HTR-8/SVneo (cell line): ENCODE measurements at places on chromosomes 4 and X.

DNA sequence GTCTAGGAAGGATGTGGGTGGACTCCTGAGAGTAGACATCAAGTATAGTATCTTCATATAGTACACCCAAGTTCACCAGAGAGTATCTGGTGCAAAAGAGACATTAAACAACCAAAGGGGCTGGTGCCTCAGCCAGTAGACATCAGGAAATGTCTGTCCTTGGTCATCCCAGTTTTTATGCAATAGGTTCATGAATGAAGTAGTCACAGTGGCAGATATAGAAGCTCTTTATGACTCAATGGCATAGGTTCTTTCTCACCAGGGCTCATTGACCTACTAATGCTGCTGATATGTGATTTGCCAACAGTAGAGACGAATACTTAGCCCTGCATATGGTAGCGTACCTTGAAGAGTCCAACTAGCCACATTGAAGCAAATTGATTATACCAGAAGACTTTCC is 45.0 kb upstream of the CCDC149 start:
- no peak for DNase-seq

- no peak for DNase-seq
Measured at GRCh38 chrX:124504111-124504983, 158.0 kb downstream of the SH2D1A start.

DNA sequence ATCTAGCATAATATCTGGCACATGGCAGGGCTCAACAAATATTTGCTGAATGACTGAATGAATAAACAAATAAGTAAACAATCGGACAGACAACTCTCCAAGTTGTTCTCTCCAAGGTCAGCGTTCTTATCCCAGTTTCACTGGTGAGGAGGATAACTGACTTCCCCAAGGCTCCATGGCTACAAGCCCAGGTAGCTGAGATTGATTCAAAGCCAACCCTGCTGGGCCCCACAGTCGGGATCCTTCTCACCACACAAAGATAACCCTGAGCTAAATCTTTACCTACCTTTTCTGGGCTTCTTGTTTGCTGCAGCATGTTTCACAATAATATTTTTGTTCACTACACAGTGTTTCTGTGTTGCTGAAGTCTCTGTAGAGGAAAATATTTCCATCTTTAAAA is 54.9 kb downstream of the USP46 start:
- DNase-seq, result no peak

DNA sequence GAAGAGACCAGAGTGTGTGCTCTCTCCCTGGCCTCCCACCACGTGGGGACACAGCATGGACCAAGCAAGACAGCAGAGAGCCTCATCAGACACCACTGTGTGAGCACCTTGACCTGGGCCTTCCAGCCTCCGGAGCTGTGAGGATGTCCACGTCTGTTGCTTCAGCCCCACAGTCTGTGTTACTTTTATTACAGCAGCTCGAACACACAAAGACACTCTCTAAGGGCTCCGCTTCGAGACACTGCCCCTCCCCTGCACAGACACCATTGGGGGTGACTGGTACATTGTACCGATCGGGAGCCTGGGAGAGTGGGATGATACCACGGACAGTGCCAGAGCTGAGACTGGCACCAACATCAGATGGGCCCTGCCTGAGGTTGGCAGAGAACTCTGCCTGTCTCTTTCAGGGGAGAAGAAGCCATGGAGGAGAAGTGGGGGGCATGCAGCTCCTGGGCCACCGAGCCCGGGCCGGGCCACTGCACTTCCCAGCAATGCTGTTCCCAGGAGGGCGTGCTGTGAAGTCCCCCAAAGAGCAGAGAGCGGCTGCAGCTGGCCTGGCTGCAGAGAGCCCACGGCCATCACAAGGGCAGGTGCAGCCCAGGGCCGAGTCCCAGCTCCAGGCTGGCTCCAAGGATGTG is 48.1 kb upstream of the HMX1 start:
- no peak for DNase-seq

GRCh38 chrX:23871905-23872546 is 35.7 kb downstream of the APOO start:
- DNase-seq, result no peak

DNA sequence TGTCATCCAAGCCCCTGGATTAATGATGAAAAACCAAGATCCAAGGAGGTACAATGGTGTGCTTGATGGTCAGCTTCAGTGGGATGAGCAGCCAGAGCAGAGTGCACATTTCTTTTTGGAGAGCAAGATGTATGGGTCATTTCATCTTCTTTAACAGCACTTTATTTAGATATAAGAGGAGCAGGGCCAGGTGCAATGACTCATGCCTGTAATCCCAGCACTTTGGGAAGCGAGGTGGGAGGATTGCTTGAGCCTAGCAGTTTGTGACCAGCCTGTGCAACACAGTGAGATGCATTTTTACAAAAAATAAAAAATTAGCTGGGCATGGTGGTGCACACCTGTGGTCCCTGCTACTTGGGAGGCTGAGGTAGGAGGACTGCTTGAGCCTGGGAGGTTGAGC is 45.3 kb upstream of the MAP3K15 start:
- DNase-seq, result no peak

DNA sequence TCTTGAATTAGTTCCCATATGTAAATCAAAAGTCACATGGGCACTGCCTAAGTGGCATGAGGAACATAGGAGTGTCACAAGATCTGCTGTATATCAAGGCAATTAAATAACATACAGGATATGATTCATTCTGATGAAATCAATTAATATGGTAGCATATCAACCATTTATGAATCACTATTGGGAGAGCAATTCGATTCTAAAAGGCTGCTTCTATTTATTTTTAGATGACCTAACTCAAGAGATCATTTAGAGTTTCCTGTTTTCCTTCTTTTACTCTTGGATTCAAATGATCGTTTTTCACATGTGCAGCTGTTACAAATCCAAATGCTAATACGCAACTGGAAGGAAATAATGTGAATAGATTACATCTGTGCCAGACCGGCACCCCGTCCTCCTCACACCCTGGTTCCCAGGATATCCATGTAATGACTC is 81.9 kb downstream of the HCCS start:
- no peak for DNase-seq

- no peak for DNase-seq
Measured at GRCh38 chr4:183788308-183788905, 116.7 kb upstream of the STOX2 start.

DNA sequence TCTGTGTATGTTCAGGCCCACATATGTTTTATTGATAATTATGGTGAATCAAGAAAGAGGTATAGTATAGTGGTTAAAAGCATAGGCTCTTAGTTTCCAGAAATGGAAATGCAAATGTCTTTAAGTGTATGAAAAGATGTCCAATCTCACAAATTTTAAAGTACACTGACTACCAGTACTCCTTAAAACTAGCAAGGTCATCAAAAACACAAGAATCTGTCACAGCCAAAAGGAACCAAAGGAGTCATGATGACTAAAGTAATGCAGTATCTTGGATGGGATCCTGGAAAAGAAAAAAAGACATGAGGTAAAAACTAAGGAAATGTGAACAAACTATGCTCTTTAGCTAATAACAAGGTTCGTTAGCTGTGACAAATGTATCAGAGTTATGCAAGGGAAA is 661 bp upstream of the RBM41 start:
- DNase-seq, result no peak

GRCh38 chrX:68261060-68261672 is 172.1 kb downstream of the OPHN1 start:
- DNase-seq, result no peak

- no peak for DNase-seq
Measured at GRCh38 chrX:153867139-153867538, 18.8 kb downstream of the L1CAM start.

DNA sequence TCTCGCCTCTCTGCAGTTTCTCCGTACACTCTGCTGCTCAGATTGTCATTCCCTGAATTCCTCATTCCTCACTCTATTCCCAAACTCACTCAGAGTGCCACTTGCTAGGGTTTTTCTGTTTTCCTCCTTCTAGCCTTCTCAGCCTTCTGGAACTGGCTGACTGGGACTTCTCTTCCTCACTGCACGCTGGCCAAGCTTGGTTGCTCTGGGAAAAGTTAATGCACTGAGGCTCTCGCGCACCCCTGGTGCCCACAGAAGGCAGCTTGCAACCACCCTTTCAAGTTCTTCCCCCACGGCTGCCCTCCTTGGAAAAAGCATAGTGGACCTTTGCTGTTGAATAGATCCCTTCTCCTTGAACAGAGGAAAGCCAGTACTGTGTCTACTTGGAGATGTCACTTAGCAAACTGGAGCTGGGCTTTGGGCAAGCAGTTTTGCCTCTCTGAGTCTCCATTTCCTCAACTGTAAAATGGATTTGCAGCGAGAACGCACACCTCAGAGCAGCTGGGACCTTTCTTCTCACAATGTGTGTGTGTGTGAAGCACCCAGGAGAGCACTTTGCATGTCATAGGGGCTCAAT is 6.0 kb upstream of the CCKAR start:
- DNase-seq, result no peak
